Dorsolateral prefrontal cortex (tissue), 122 donors: ENCODE measurements at places on chromosomes 6 and 20.

DNA sequence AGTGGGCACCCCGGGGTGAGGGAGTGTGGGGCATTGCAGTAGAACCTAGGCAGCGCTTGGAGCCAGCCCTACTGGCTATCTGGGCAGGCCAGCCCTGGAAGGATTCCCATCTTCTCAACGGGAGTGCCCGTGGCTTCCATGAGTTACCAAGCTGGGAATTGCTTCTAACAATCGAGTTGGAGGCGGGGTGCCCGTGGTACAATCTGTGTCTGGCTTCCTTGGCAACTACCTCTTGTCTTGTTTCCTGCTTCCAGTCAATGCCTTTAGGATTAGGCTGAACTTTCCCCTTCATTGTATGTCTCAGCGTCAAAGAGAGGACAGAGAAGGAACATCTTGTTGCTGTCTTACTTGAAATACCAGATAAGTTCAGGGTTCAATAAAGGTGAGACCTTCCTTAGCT is 33.3 kb downstream of the PPP1R14C start:
- DNase-seq = no peak

- no peak for DNase-seq
These were observed 338.7 kb downstream of the PREX1 start for GRCh38 chr20:48489046-48489463.

- DNase-seq = no peak
These were observed 7.8 kb downstream of the ADTRP start for GRCh38 chr6:11770546-11771466.

DNA sequence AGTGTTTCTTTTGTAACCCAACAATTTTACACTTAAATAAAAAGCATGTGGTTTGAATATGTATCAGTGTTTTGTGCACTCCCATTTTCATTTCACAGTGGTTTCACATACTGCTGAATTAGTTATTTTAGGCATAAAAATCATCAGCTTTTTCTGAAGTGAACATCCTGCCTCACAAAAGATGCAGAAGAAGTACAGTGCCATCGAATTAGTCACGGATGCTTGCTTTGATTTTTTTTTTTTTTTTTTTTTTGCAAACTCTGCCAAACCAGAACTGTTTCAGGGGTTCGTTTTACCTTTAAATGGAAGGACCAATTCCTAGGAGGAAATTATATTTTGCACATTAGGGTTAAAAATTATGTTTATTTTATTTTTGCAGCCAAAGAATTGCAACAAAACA is 158.6 kb downstream of the RPS12 start:
- no peak for DNase-seq

DNA sequence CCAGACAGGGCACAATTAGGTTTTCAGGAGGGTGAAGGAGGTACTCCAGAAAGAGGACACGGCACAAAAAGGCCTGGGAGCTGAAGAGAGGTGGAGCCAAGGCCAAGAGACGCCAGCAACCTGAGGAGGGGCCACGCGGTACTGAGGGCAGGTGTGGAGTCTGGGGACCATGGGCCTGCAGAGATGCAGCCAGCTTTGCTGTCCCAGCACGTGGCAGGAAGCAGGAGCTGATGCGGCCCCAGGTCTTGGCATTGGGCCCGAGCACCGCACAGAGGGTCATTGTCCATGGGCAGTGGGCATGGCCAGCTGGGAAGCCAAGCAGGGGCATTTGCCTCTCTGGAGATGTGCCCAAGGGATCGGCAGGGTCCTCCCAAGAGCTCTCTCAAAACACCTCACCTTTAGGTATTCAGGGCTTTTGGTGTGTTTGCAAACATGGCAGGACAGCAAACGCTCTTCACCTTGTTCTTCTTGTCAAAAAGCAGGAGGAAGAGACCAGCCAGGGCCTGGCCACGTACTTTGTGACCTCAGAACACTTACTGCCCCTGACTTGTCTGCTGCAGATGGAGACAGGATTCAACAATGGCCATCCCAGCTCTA is 1.4 kb upstream of the BPIFB1 start:
- peak; percentile 64 for DNase-seq

DNA sequence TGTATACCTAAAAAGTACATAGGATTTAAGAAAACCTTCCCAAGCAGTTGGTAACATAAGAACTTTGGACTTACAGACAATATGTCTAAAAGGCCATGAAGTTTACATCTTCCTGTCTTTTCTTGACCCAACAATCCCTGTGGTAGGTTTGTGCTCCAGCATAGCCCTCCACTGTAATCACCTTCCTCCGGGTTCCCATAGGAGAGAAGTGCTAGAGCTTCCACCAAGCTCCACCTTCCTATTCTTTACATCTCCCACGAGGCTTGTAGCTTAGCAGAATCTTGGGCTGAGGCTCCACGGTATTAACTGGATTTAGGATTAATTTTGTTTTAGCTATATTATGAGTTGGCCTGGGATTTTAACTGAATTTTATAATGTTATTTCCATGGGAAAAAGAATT is 23.3 kb downstream of the ADGRG6 start:
- no peak for DNase-seq

- no peak for DNase-seq
These were observed 43.1 kb downstream of the ANKEF1 start for GRCh38 chr20:10077886-10078285.

GRCh38 chr20:5638023-5638422 is 112.2 kb upstream of the SHLD1 start:
- DNase-seq = no peak

DNA sequence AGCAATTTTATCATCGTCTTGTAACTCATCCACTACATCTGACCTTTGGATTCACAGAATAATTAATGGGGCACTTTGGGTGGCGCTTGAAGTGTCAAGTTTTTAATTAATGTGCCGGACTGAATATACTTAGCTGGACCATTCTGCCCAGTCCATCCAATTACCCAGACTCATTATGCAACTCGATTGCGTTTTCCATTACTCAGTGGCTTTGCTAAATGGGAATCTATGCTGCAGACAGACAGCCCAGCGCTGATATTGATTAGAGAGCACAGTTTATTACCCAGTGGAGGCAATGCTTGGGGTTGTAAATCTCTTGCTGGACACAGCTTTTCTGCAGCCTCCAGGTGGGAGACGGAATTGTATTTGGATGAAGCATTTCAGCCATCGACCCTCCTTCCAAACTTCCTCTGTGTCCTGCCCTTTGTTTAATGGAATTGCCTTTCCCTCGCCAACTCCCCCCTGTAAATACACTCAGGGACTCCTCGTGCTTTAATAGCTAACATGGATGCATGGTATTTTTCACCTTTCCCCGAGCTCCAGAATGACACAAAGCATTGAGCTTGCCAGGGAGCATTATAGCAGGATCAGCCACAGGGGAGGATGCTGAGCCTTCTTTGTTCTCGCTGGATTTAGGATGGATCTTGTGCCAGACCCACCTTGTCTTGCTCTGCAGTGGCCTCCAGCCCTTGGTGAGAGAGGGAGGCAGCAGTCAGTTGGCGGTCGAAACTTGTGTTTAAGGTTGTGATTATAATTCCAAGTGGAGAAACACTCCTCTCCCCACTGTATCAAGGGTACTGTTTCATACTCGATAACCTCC is 59.7 kb downstream of the EDN3 start:
- DNase-seq = no peak

DNA sequence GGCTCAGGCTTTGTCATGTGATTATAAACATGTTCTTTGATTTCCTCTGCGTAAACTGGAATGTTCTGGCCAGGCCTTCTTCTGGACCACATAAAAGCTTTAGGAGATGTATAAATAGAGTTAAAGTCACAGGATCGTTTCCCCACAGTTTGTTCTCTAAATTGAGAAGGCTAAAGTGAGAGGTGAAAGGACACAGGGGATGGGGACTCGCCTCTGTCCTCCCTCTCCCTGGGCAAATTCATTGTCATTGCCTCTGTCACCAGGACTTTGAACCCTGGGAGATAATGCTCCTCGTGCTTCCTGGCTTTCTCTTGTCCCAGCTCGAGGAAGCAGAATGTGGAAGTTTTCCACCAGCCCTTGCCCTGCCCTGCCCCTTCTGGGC is 20.3 kb upstream of the ZFAND3 start:
- no peak for DNase-seq

GRCh38 chr6:146354451-146354850 is 189.2 kb upstream of the RAB32 start:
- DNase-seq = no peak

GRCh38 chr6:28340310-28341095 is 4.6 kb upstream of the ZSCAN31 start:
- DNase-seq = no peak

- no peak for DNase-seq
These were observed 191.3 kb upstream of the FOXA2 start for GRCh38 chr20:22775671-22776139.

DNA sequence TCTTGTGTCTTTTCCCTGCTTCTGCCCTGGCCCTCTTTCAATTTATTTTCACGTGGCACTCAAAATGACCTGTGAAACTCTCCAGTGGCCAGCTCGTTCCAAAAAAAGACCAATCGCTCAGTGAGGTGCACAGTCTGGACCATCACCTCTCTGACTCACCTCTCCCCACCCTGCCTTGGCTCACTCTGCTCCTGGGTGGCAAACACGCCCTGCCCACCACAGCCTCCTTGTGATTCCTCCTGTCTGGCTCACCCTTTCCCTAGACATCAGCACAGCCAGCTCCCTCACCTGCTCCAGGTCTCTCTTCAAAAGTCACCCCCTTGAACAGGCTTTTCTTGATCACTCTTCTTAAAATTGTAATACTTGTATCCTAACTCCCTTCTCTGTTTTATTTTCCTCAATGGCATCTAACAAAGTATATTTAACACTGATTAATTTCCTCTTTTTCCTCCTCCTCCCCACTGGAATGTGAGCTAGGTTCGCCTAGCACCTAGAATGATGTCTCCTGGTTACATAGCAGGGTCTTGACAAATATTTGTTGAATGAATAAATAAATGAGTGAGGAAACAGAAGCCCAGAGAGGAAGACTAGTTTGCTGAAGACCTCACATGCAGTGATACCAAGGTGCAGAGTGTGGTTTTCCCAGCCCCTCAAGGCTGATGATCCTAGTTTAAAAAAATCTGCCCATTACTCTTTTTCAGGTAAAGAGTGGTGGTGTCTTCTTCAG is 109.0 kb downstream of the GJA10 start:
- no peak for DNase-seq

DNA sequence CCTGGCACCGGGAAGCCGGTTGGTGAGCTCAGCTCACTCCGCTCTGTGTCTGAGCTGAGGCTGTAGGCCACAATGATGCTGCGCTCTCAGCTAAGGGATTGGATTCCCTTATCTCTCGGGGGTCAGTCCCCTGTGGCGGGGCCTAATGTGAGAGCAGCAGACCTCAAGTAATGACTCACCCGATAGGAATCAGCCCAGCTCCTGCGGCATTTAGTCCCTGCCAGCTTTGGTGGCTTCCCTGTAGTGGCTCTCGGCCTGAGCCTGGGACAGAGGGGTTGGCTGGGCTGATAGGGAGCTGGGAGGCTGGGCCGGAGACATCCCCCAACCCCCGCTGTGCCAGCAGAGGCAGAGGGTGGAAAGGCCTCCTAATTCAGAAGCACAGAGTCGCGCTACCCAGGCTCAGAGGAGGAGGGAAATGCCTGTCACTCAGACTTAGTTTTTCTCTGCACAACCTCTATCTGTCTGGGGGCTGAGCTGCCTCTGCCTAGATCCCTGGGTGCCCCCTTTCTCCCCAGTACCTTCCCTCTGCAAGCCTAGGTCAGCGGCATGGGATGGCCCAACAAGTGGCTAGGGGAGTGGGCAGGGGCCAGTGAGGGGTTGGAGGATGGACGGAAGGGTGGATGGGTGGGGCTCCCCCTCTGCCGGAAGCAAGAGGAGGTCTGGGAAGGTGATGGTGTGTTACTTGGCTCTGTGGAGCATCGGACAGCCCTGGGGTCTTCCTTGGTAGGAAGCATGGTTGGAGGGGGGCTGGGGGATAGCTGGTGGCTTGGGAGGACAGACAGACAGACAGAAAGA is 92.2 kb downstream of the CDH22 start:
- no peak for DNase-seq

- no peak for DNase-seq
These were observed 225 bp downstream of the MAP3K5 start for GRCh38 chr6:136792095-136792409.

DNA sequence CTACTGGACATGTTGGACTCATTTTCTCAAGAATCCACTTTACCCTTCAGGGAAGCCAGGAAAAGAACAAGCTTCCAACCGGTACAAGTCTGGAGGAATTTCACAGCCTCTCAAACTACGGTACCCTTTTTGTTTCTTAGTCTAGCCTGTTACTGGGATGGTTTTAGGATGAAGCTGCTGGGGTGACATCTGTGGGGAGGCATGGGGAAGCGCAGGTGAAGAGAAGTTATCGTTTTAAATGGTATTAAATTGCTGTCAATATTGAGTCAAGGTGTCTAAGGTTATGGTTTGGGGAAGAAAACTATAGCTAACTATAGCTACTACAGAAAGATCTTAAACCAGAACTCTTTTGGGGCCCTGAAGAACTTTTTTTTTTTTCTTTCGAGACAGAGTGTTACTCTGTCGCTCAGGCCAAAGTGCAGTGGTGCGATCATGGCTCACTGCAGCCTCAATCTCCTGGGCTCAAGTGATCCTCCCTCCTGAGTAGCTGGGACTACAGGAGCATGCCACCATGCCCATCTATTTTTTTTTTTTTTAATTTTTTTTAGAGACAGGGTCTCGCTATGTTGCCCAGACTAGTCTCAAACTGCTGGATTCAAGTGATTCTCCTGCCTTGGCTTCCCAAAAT is 128.7 kb downstream of the RIN2 start:
- no peak for DNase-seq

DNA sequence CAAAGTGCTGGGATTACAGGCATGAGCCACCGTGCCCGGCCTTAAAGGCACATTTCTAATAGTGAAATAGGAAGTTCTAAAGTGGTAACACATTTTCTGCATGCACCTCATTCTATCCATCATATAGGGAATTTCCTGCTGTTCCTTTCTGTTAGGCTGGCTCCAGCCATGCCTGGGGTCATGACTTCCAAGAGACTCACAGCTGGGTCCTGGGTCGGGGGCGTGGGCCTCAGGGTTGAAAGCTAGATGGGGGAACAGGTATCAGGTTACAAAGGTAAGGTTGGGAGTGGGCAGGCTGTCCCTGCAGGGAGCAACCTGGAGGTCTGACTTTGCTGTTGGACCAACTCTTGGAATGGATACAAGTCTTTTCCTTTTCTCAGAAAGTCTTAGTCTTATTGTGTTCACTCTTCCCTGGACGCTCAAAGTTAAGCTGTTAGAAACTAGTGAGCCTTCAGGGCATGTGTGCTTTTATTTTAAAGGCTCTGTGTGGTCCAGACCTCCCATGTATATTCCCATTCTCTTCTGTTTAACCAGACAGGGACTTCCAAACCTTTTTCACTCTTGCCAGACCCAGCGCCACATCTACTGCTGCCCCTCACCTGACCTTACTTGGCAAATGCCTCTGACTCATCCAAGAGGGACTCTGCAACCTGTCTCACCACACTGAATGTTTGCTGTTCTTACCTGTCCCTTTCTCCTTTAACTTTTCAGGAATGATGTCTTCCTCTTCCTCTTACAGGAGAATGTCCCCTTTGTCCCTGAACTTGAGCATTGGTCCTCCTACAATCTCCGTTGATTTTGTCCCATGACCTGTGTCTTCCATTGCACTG is 64.4 kb downstream of the TMEM170B start:
- no peak for DNase-seq
